ENCODE measurements at places on chromosomes 6 and 20. TPM values are rescaled to one million over a fixed set of nuclear protein-coding genes. Genes with fewer than 3 reads are reported as not detected.

The VSTM2L gene
- total RNA-seq: 15.4 TPM

- DNase-seq: no peak
Measured at GRCh38 chr6:72626126-72626525, 4.3 kb downstream of the KCNQ5 start.

The GSTA3 gene
- not detected for total RNA-seq

The CRISP2 gene
- not detected for total RNA-seq

DNA sequence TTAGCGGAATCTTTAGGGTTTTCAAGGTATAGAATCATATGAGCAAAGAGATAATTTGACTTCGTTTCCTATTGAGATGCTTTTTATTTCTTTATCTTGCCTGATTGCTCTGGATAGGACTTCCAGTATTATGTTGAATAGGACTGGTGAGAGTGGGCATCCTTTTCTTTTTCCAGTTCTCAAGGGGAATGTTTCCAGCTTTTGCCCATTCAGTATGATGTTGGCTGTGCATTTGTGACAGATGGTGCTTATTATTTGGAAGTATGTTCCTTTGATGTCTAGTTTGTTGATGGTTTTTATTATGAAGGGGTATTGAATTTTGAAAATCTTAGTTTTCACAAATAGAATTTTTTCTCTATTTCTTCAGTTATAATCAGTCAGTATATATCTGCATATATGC, 656.6 kb upstream of the MAP3K7 start:
- no peak for DNase-seq

- no peak for DNase-seq
Measured at GRCh38 chr6:139327038-139327437, 35.2 kb upstream of the TXLNB start.

GRCh38 chr6:53603386-53604116, 58.6 kb upstream of the GCLC start:
- DNase-seq: no peak
